ENCODE measurements at places on chromosomes 5 and 9. TPM values are rescaled to one million over a fixed set of nuclear protein-coding genes. Genes with fewer than 3 reads are reported as not detected.

- H3K36me3 ChIP-seq = no peaks in the 10 kb centered on the region
- H3K4me1 ChIP-seq = no peaks in the 10 kb centered on the region
- peak; percentile 26 for DNase-seq
- H3K4me3 ChIP-seq = no peak overlapping the region
Measured at GRCh38 chr9:19481971-19482404, 73.2 kb downstream of the ACER2 start.

- no peak for DNase-seq
- H3K4me3 ChIP-seq = no peak overlapping the region
- no peaks in the 10 kb centered on the region for H3K27me3 ChIP-seq
- no peaks in the 10 kb centered on the region for H3K36me3 ChIP-seq
Measured at GRCh38 chr5:149154650-149155049, 13.4 kb downstream of the ABLIM3 start.

- H3K4me3 ChIP-seq = no peak overlapping the region
- no peaks in the 10 kb centered on the region for H3K27me3 ChIP-seq
- no peak overlapping the region for H3K27ac ChIP-seq
- no peaks in the 10 kb centered on the region for H3K36me3 ChIP-seq
- H3K4me1 ChIP-seq = no peaks in the 10 kb centered on the region
Measured at GRCh38 chr5:5678909-5679308, 256.4 kb downstream of the ICE1 start.

DNA sequence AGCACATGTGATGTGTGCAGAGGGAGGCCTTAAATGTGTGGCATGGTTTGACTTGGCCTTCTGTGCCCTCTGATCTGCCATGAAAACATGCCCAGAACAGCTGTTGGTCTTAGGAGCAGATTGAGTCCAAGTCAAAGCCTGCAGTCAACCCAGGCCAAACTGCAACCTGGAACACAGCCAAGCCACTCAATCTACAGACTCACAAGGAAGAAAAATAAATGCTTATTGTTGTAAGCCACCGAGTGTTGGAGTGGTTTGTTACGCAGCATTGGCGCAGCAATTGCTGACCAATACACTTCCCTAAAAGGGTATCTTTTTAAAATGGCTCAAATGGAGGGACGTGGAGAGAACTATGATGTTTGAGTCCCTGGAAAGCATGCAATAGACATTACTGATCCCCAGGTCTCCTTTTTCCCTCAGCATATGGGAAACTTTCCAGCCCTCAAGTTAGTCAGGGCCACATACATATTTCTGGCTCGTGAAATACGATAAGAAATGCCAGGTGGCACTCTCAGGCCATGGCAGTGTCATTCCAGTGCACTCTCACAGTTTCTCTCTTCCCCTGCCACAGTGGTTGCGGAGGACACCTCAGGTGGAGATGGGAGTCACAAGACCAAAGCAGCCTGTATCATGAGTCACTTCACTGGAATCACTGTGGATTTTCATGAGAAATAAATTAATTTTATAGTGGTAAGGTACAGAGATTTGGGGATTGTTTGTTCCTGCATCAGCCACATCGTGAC is 168.0 kb upstream of the ZNF618 start:
- H3K27me3 ChIP-seq = no peaks in the 10 kb centered on the region
- DNase-seq = peak; percentile 32
- no peaks in the 10 kb centered on the region for H3K36me3 ChIP-seq

- H3K4me3 ChIP-seq = no peak overlapping the region
- H3K27ac ChIP-seq = no peak overlapping the region
- no peak for DNase-seq
- H3K4me1 ChIP-seq = peaks cover 7% of the 10 kb centered on the region
Measured at GRCh38 chr9:134648701-134649530, 7.3 kb downstream of the COL5A1 start.

- no peak overlapping the region for H3K27ac ChIP-seq
- H3K27me3 ChIP-seq = peaks cover 74% of the 10 kb centered on the region
- no peak for DNase-seq
- peaks cover 4% of the 10 kb centered on the region for H3K4me1 ChIP-seq
- no peaks in the 10 kb centered on the region for H3K36me3 ChIP-seq
Measured at GRCh38 chr5:55173687-55174230, 782 bp upstream of the CDC20B start.

DNA sequence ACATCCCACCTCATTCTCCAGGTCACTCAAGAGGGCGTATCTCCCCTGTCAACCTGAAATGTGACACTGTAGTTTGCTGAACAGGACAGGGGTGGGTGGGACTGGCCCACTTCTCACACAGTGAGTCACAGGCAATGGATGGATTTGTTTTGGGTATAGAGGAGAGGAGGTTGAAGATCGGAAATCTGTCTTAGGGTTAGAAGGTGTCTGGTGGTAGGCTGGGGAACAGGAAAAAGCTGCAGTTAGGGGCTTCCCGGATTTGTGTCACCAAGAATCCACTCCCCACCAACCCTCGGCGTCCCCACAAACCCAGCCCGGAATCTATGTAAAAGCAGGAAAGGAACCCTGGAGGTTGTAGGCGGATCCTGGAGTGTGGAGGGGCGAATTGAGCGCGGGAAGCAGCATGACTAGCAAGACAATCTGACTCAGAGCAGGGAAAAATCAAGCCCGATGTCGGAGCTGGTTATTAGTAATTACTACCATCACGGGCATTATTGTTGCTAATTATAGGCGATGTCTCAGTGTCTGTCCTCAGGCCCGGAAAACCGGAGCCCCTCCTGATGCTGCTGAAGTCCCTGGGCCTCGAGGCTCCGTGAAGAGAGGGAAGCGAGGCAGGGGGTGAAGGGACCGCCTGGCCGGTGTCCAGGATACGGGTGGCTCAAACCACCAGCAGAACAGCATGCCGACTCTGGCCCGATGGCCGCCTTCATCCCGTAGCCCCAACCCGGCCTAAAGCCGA is 1.7 kb upstream of the IRX1 start:
- peaks cover 6% of the 10 kb centered on the region for H3K4me1 ChIP-seq
- DNase-seq = peak; percentile 66
- peaks cover 94% of the 10 kb centered on the region for H3K27me3 ChIP-seq
- H3K27ac ChIP-seq = no peak overlapping the region
- H3K36me3 ChIP-seq = no peaks in the 10 kb centered on the region
- H3K4me3 ChIP-seq = peak overlapping the region; percentile 49

- H3K27me3 ChIP-seq = no peaks in the 10 kb centered on the region
- H3K4me3 ChIP-seq = no peak overlapping the region
- H3K36me3 ChIP-seq = peaks cover 23% of the 10 kb centered on the region
- no peak overlapping the region for H3K27ac ChIP-seq
- H3K4me1 ChIP-seq = no peaks in the 10 kb centered on the region
Measured at GRCh38 chr5:160251406-160252155, 22.3 kb downstream of the FABP6 start.

DNA sequence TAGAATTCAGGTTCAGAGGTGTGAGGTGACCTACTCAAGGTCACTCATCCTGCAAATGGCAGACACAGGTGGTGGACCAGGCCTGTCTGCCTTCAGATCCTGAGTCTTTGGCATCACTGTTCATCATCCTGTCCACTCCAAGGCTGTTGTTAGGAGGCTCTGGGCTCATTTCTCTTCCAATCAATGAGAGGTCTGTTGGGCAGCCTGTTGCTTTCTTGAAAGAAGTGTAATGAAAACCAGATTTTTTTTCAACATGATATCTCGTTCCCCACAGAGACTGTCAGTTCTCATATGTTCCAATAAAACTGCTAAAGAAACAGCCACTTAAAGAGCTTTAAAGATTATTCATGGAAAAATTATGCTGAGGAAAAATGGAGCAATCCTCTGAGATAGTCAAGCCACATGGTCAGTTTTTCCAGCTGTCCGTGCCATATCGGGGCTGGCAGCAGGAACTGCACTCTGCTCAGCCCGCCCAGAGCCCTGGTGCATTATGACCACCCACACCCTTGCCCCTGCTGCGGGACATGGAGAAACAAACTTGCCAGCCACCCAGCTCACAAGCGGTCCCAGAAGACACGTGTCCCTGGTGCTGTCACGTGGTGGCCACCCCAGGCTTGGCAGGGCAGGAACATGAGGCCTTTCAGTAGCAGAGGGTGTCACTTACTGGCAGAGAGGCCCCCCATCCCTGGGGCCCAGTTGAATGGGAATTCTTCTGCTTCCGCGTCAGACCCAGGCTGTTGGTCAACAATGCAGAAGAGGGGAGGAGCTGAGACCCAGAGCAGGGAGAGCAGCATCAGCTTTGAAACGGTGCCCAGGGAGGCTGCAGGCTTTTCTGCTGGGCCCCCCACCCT is 63.7 kb upstream of the ANGPTL2 start:
- H3K4me3 ChIP-seq = no peak overlapping the region
- no peaks in the 10 kb centered on the region for H3K27me3 ChIP-seq
- DNase-seq = no peak
- no peaks in the 10 kb centered on the region for H3K4me1 ChIP-seq
- H3K36me3 ChIP-seq = no peaks in the 10 kb centered on the region

GRCh38 chr5:93741136-93741811 is at the start of gene POU5F2:
Gene POU5F2, minus strand, starts transcription at chr5:93741600. Its CDS starts 37 bp downstream, at chr5:93741563.
- H3K27ac ChIP-seq = no peak within 1 kb of the TSS
- no peak within 1 kb of the TSS for H3K4me3 ChIP-seq
- peak; percentile 72 for DNase-seq
- H3K36me3 ChIP-seq = no peaks in the 10 kb centered on the region
- no peaks in the 10 kb centered on the region for H3K4me1 ChIP-seq

DNA sequence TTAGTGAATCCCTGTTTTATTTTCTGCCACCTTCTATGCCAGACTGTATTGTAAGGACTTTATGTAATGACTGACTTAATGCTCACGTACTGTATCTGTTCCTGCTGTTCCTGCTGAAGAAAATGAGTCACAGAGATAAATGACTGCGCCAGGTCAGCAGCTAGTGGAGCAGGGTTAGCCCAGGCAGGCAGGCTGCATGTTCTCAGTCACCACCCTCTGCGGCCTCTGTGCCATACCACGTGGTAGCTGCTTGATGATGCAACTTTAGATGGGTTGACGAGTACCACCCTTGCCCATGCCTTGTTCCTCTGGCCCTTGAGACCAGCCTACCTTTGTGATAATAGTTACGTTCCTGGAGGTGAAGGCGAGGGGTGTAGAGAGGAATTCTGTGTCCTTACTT is 161.9 kb downstream of the TRIO start:
- no peak for DNase-seq
- H3K27me3 ChIP-seq = no peaks in the 10 kb centered on the region
- peaks cover 25% of the 10 kb centered on the region for H3K36me3 ChIP-seq
- peaks cover 6% of the 10 kb centered on the region for H3K4me1 ChIP-seq
- no peak overlapping the region for H3K4me3 ChIP-seq
- no peak overlapping the region for H3K27ac ChIP-seq

GRCh38 chr9:21836437-21837161 is 34.2 kb downstream of the MTAP start:
- no peak for DNase-seq
- H3K4me1 ChIP-seq = no peaks in the 10 kb centered on the region
- no peak overlapping the region for H3K27ac ChIP-seq
- peaks cover 100% of the 10 kb centered on the region for H3K36me3 ChIP-seq

Gene NAIP
- 10.2 TPM for total RNA-seq

Gene SLC6A3
- 0.18 TPM for total RNA-seq

Gene MEIKIN
- total RNA-seq = not detected

Gene FGD3
- 1.9 TPM for total RNA-seq

Gene PROB1
- total RNA-seq = 4.8 TPM

Gene HACD4
- 1.4 TPM for total RNA-seq

Gene WDR38
- not detected for total RNA-seq

Gene IL4
- total RNA-seq = not detected

Gene DBH
- not detected for total RNA-seq

Gene PSIP1
- 214 TPM for total RNA-seq

Measured in endodermal cell (in vitro differentiated cells).